Liver (tissue), 10 donors: ENCODE measurements at places on chromosomes 5 and 9.

DNA sequence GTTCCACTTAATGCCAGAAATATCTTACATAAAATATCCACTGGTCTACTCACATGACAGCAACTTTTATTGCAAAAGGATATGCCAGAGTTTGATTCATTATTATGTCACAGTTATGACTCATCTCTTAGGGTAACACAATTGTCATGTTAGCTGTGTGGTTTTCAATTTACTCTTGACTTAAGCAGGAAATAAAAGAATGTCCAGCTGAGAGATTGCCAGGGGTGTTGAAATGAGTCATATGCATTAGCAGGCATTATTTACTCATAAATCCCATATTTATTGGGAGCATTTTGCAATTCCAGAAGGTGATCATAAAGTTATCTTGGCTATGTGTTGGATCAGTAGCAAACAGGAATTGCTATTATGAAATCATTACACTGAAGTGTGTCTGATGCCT lies 1164.6 kb upstream of the CDH18 start:
- DNase-seq, result no peak

- no peak for DNase-seq
Measured at GRCh38 chr5:129345213-129345924, 114.7 kb upstream of the ADAMTS19 start.

- peak; percentile 52 for DNase-seq
Measured at GRCh38 chr5:16600397-16600796, 16.4 kb downstream of the RETREG1 start.

- DNase-seq, result no peak
Measured at GRCh38 chr9:99731950-99732349, 89.7 kb upstream of the NR4A3 start.

- no peak for DNase-seq
Measured at GRCh38 chr5:115977988-115978387, 15.7 kb downstream of the LVRN start.
